KBM-7 (cell line): ENCODE measurements at places on chromosomes 2 and 18.

- DNase-seq, result no peak
Measured at GRCh38 chr18:24160086-24160485, 21.2 kb downstream of the CABYR start.

- no peak for DNase-seq
Measured at GRCh38 chr2:196112418-196113034, 43.9 kb upstream of the DNAH7 start.

GRCh38 chr18:23740105-23740830 is 51.0 kb downstream of the LAMA3 start:
- DNase-seq, result peak; percentile 71

GRCh38 chr2:121217627-121218026 is 67.4 kb downstream of the TFCP2L1 start:
- DNase-seq, result no peak

DNA sequence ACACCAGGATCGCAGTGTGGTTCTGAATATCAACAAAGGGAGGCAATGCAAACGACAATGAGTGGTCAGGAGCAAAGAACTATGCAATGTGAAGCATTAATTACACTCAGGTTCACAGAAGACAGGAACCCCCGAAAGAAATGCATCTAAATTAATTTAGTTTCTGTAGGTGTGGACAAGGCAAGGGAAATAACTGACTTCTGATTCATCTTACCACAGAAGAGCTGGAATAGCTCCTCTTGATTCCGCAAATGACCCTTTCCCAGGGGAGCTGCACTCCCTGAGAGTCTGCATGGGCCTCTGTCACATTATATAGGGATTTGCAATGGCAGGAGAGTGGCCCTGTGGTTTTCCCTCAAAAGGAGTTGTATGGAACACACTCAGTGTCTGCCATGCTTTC is 263.9 kb upstream of the APCDD1 start:
- DNase-seq, result no peak

GRCh38 chr18:70221915-70222278 is 16.4 kb upstream of the RTTN start:
- no peak for DNase-seq

DNA sequence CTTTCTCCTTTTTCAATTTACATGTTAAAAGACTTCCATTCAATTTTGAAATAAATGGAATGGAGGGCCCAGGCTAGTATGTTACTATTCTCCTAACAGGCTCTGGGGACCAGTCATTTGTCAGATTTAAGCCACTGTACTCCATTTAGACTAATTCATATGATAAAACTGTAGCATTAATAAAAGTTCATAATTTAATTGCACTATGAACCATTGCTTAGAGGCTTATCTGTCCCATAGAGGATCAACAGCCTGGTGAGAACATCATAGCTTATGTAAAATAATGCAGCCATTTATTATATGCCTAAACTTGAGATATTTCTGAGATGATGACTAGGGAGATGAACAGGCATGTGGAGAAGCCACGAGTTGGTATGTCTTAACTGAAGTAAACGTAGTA is 156.0 kb downstream of the RIT2 start:
- no peak for DNase-seq

DNA sequence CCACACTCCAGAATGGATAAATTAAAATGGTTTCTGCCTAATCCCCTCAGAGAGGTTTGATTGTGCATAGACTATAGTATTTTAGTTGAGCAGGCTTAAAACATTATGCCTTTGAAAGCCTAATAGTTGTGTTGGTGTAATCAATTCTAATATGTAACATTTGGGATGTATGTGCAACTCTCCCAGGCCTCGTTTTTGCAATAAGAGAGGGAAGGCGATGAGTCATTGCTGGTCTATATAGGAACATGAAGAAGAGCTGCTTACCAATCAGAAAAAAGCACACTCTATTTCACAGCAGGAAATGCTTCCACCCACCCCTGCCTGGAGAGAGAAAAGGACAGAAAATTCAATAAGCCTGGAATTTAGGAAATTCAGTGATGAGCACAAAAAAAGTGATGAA is 1424.0 kb upstream of the PIK3C3 start:
- no peak for DNase-seq

DNA sequence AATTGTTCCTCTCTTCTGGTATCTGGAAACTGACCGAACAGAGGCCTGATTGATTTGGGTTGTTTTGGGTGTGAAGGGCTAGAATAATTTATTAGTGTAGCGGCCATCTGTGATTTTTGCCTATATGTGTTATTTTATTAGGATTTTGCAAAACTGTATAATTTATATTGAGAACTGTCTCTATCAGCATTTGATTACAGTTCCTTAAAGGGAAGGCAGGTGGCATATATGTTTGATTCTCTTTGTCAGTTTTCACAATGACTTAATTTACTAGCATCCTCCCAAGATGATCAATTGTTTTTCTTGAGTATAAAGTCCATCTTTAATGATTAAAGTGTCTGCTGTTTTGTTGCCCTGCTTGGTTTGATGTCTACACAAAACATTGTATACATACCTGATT is 4.5 kb downstream of the NBEAL1 start:
- DNase-seq, result no peak

DNA sequence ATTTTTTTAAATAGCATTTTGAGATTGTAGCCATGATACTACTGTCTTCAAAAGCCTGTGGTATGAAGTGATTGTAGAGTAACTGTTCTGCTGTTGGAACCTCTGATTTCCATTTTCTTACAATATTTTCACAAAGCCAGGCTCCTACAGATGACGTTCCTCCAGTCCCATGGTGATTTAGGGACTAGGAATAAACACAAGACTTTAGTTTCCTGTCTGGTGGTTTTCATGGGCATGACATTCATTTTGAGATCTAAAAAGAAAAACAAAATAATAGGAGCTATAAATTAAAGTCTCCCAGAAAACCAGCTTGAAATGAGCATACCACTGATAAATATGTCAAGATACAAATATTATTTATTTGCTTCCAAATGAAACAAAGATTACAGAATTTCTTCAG is 1223.5 kb upstream of the CELF4 start:
- DNase-seq, result no peak
